Astrocyte (in vitro differentiated cells and primary cell): ENCODE measurements at places on chromosomes 12 and 14.

GRCh38 chr12:17661250-17661649 is 428.7 kb downstream of the RERGL start:
- DNase-seq: no peak
- H3K4me3 ChIP-seq: no peak overlapping the region
- H3K27ac ChIP-seq: no peak overlapping the region
- H3K36me3 ChIP-seq: no peaks in the 10 kb centered on the region
- H3K27me3 ChIP-seq: no peaks in the 10 kb centered on the region

DNA sequence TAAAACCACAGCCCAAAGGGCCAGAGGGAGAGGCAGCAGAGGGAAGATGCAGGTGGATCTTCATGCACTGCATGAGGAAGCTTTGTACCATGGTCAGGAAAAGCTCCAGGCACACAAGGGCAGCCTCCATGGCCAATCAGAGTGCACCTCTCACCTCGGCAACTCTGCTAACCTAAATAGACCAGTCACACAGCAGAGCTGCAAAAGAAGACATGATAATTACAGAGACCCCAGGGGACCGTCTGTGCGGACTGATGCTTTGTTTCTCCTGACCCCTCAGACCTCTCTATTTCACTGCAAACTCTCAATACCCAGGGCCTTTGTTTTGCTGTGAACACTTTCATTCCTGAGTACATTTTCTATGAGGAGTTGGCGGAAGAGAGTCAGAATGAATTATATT is 10.7 kb upstream of the TCL1B start:
- DNase-seq: no peak
- no peaks in the 10 kb centered on the region for H3K4me1 ChIP-seq
- no peaks in the 10 kb centered on the region for H3K36me3 ChIP-seq
- H3K4me3 ChIP-seq: no peak overlapping the region
- no peaks in the 10 kb centered on the region for H3K27me3 ChIP-seq

DNA sequence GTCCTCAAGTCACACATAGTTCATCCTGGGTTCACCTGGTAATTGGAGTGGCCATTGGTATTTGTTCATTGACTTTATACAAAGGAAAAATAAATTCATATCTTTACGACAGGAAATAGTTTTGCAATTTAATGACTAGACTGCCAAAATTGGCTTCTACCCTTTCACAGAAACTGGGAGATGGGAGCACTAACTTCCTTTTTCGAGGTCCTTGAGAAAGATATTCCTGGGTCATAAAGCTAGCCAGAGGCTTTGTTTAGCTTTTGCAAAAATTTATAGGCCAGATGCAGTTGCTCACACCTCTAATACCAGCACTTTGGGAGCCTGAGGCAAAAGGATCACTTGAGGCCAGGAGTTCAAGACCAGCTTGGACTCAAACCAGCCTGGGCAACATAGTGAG is 10.2 kb upstream of the OR11G2 start:
- no peak overlapping the region for H3K27ac ChIP-seq
- H3K36me3 ChIP-seq: no peaks in the 10 kb centered on the region
- no peak overlapping the region for H3K4me3 ChIP-seq
- no peaks in the 10 kb centered on the region for H3K27me3 ChIP-seq
- no peaks in the 10 kb centered on the region for H3K4me1 ChIP-seq
- no peak for DNase-seq

DNA sequence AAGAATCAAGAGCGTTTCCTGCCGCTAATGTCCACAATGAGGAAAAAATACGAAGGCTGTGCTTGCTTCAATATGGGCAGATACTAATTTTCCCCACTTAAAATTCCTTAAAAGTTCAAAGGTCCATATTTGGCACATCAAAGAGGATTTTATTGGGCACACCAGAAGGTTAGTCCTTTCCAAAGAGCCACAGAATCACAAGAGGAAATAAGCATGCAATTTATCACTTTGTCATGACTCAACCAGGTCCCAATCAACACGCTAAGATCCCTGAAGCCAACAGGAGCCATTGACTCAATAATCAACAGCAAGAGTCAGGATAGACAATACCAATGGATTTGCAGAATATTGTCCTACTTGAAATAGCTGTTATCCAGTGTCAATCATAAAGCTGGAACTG is 80.6 kb downstream of the MAP1LC3B2 start:
- H3K36me3 ChIP-seq: no peaks in the 10 kb centered on the region
- H3K4me3 ChIP-seq: no peak overlapping the region
- no peak for DNase-seq
- no peaks in the 10 kb centered on the region for H3K4me1 ChIP-seq
- H3K27ac ChIP-seq: no peak overlapping the region

DNA sequence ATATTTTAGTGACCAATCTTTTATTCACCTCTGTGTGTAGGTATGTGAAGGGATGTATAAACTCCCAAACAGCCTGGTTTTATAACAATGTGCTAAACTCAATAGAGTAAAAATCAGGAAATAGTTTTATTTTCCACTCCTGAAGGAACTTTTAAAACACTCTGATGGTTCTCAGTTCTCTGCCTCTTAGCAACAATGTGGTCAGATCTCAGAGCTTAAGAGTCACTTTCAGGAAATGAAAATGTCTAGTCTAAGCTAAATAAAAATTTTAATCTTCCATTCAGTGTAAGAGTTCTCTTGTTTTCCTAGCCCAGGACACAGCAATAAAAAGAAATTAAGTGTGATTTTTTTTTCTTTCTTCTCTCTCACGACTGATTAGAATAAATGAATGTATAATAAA is 718.0 kb downstream of the C12orf50 start:
- H3K36me3 ChIP-seq: no peaks in the 10 kb centered on the region
- no peak overlapping the region for H3K4me3 ChIP-seq
- no peaks in the 10 kb centered on the region for H3K4me1 ChIP-seq
- H3K27me3 ChIP-seq: no peaks in the 10 kb centered on the region
- no peak overlapping the region for H3K27ac ChIP-seq

DNA sequence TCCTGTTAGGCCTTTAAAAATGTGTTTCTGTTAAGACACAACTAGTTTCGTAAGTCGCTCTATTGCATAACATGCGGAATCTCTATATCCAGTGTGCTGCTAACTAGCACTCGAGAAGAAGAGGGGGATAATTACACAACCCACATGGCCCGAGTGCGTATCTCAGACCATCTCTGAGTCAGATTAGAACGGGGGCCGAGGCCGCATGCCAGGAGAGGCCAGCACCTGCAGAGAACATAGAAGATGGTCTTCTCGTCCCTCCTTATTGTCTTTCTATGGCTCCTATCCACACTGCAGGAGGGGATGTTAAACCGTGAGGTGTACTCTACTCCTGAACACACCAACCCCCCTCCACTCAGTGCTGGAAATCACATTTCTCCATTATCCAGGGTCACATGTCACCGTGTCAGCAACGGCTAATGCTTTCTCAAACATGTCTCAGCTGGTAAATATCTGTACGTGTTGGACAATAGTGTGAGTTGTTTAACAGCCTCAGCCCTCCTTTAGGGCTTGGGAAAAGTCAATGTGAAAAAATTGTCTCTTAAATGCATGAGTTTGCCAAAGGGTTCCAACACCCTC is 56.3 kb downstream of the CCDC88C start:
- peaks cover 3% of the 10 kb centered on the region for H3K27me3 ChIP-seq
- no peaks in the 10 kb centered on the region for H3K4me1 ChIP-seq
- no peak overlapping the region for H3K4me3 ChIP-seq
- H3K27ac ChIP-seq: no peak overlapping the region

- no peak overlapping the region for H3K4me3 ChIP-seq
- DNase-seq: peak; percentile 92
- H3K27ac ChIP-seq: peak overlapping the region; percentile 78
- H3K36me3 ChIP-seq: no peaks in the 10 kb centered on the region
- H3K27me3 ChIP-seq: no peaks in the 10 kb centered on the region
Measured at GRCh38 chr12:75177997-75178396, 31.6 kb downstream of the KCNC2 start.
